ENCODE measurements at places on chromosomes 5 and 9.

DNA sequence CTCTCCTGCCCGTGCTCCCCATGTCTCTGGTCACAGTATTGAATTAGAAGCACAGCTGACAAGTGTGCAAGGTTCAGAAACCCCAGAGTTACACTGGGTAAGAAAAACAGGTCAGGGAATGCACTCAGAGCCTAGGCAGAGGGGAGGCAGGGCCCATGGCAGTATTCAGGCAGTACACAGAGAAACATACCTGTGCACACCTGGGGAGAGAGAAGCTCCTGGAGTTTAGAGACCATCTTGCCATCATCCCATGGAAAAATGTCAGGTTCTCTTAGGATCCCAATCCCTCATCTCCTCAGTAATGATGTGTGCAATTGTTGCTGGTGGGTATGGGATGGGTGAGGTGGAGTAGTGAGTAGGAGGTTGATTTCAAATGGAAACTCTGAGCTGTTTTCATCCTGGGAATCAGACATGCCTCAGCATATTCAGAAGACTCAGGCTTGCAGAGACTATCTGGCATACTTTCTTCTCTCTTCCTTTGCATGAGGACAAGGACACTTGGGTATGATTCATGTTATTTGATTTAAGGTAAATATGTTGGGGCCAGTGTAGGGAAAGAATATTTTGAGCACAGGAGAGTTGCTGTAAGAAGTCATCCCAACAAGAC is 228.5 kb downstream of the ESM1 start:
- no peak for DNase-seq

DNA sequence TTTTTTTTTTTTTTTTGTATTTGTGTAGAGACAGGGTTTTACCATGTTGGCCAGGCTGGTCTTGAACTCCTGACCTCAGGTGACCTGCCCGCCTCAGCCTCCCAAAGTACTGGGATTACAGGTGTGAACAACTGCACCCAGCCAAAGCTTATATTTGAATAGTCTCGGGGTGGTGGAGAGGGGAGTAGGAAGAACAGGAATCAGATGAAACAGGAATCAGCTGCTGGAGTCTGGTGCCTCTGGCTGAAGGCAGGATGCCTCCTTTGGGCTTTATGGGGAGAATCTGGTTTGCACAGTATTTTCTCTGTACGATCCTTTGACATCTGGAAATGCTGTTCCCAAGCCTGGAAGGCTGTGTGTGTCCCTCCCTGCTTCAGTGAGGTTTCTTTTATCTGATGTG is 10.9 kb downstream of the C5orf52 start:
- no peak for DNase-seq

- no peak for DNase-seq
Measured at GRCh38 chr5:2783223-2783622, 31.7 kb upstream of the IRX2 start.

GRCh38 chr5:15003511-15003920 is 131.9 kb upstream of the ANKH start:
- peak; percentile 38 for DNase-seq

DNA sequence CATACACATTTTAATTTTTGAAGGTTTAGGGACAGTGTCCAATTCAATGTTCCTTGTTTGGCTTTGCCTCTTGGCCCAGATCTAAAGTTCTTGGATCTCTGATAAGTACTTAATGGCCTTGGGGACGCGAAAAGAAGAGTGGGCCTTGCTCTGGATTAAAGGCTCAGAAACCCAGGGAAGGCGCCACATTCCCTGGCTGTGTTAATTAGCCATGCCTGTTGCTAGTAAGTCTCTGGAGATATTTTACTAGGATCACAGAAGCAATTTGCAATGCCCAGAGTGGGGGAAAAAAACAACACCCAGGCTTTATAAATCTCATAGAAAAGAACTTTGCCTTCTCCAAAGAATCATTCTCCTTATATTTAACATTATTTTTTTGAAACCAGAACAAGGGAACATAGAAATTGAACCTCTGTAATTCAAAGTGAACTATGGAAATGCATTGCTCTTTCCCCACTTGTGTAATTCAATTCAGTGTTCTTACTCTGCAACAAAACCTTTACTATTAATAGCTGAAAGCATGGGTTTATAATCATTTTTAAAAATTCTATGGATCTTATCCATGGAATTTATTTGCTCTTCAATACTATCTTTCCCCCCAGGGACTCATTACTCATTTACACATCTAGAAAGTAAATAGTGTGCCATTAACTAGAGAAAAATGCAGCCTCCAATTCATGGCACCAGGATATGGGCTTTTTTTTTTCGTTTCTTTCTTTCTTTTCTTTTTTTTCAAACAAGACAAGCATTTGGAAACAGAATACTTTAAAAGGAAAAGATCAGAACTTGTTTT is 172.2 kb upstream of the ANKRD55 start:
- DNase-seq: no peak

- DNase-seq: no peak
Measured at GRCh38 chr5:60977956-60978737, 33.1 kb downstream of the NDUFAF2 start.

DNA sequence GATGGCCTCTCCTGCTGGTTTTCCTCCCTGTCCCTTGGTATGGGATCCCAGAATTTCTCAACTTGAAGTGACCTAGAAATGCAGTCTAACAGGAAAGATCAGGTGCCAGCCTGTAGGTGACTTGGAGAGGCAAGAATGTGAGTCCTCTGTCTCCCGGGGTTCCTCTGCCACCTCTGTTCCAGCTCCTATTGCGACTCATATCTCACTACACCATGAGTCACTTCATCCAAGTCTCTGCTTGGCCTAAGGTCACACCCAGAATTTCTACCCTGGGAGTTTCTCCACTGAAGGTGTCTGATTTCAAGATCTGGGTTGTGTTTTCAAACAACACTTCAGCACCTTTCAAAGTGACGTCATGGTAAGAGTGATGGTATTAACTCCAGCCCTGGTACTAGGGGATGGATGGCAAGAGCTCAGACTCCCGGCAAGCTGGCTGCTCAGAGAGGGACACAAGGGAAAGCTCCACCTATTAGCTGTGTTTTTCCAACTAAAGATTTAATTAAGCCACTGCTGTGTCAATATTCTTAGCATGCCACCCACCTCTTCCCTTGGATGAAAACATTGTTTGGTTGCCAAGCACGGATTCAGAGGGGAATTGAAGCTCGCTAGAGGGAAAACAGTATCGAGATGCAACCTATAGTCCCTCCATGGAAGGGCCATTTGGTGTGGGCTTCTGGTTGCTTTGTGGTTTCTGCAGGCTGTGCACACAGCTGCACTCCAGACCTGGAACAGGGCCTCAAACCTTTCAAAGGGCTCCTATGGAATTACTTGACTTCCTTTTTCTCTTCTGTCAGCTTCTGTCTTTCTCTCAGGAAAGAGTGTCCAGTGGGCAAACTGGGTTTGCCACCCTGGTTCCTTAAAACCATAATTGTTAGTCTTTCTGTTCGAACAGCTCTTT is 205.7 kb downstream of the GAS1 start:
- no peak for DNase-seq

- no peak for DNase-seq
Measured at GRCh38 chr5:154390096-154390495, 55.7 kb upstream of the SAP30L start.

DNA sequence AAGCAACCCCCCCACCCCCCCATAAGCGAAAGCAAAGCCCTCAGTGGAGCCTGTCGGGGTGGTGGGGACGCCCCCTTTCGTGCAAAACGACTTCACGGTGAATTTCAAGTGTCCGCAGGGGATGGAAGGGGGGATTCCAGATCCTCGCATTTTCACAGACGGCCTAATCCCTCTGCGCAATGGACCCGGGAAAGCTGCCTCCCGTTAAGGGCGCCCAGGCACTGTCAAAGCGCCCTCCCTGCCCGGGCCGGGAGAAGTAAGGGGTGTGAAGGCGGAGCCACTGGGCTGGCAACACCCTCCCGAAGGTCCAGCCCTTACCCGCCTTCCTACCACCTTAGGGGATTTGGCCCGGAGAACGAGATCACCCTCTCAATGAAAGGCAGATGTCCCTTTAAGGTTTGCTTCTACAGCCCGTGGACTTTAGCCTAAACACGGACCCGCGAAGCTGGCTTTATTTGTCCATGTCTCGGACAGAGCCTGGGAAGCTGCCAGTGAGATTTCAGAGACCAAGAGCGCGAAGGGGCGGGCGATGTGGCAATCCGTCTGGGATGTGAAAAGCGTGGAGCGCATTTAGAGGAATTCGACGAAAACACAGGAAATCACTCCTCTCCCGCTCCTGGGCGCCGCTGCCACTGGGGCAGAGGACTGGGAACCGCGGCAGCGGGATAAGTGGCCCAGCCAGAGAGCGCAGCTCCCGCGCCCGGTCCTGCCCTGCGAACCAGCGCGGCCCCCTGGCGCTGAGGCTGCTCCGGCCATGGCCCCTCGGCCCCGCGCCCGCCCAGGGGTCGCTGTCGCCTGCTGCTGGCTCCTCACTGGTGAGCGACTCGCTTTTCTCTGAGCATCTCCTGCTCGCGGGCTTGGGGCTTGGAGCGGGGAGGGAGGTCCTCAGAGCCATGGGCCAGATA is at the start of the genes ITGA1 and PELO:
Gene ITGA1 (plus strand): TSS at position 317 of the 905 bp plus-strand sequence. CDS start 438 bp downstream, at position 755.
Gene PELO (plus strand): TSS at position 317 of the 905 bp plus-strand sequence. CDS start 12,479 bp downstream, outside the sequence.
- peak; percentile 8 for DNase-seq

GRCh38 chr9:9820436-9820835 is 792.4 kb downstream of the PTPRD start:
- no peak for DNase-seq

DNA sequence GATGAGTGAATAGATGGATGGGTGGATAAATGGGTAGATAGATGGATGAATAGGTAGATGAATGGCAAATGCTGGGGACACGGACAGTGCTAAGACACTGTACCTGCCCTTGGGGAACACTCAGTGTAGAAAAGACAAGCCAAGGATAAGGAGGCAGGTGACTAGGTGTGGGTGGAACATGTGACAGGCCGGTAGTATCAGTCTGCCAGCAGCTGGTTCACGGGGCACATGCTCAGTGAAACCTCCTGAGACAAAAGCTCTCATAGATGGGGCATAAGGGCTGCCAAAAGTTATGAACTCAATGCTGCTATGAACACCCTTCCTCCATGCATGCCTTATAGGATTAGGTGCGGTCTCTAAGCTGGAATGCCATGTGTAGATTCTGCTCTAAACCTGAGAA is 71.0 kb downstream of the C5orf15 start:
- DNase-seq: no peak

DNA sequence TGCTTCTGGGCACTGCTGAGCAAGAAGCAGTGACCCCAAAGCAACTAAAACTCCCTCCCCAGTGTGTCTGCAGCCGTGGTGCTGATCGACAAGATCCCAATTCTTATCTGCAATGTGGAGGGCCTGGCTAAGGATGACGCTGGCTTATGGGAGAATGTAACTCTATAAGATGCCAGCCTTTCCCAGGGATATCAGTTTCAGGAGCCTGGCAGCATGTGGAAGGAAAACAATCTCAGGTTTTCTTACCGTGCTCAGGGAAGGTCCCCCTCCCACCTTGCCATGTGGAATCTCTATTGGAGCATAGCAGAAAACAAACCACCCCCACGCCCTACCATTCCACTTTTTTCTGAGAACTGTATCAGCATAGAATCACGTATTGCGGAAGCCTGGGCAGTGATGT is 87.7 kb upstream of the PTPN3 start:
- no peak for DNase-seq

- DNase-seq: no peak
Measured at GRCh38 chr5:90902651-90903386, 344.2 kb downstream of the ADGRV1 start.

DNA sequence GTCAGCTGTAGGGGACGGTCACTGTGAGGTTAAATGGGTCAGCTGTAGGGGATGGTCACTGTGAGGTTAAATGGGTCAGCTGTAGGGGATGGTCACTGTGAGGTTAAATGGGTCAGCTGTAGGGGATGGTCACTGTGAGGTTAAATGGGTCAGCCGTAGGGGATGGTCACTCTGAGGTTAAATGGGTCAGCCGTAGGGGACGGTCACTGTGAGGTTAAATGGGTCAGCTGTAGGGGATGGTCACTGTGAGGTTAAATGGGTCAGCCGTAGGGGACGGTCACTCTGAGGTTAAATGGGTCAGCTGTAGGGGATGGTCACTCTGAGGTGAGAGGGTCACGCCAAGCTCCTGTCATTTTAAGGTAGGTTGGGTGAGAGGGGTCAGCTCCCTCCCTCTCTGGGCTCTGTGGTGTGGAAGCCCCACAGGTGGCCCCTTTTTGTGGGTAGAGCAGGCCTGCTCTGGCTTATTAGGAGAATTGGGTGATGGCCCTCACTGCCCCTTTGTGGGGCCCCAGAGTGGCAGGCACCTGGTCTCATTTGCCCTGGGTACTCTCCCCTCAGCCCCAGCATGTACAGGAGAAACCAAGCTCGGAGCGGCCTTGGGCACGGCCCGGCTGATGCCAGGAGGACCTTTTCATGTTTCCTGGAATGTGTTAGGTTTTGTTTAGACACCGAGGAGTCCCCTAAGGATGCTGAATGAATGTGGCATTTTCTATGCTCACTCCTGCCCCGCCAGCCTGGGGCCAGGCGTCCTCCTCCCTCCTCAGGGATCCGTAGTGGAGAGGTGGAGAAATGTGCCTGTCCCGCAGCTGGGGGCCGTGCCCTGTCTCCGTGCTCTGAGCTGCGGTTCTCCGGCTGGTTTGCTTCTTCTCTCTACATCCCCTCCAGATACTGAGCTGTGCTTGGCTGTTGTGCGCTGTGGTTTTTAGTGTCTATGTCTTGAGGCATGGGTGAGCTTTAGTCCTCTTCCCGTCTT is 31.4 kb downstream of the AHRR start:
- no peak for DNase-seq

DNA sequence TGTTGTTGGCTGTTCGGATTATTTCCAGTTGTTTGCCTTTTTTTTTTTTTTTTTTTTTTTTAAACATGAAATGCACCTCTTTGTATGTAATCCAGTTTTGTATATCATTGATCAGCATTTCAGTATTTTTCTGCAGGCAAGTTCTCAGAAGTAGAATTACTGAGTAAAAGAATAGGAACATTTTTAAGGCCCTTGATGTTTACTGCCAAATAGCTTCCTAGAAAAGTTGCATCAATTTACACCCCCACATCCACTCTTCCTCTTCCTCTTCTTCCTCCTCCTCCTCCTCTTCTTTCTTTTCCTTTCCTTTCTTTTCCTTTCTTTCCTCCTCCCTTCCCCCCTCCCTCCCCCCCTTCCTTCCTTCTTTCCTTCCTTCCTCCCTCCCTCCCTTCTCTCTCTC is 69.4 kb upstream of the ENTREP1 start:
- DNase-seq: no peak

DNA sequence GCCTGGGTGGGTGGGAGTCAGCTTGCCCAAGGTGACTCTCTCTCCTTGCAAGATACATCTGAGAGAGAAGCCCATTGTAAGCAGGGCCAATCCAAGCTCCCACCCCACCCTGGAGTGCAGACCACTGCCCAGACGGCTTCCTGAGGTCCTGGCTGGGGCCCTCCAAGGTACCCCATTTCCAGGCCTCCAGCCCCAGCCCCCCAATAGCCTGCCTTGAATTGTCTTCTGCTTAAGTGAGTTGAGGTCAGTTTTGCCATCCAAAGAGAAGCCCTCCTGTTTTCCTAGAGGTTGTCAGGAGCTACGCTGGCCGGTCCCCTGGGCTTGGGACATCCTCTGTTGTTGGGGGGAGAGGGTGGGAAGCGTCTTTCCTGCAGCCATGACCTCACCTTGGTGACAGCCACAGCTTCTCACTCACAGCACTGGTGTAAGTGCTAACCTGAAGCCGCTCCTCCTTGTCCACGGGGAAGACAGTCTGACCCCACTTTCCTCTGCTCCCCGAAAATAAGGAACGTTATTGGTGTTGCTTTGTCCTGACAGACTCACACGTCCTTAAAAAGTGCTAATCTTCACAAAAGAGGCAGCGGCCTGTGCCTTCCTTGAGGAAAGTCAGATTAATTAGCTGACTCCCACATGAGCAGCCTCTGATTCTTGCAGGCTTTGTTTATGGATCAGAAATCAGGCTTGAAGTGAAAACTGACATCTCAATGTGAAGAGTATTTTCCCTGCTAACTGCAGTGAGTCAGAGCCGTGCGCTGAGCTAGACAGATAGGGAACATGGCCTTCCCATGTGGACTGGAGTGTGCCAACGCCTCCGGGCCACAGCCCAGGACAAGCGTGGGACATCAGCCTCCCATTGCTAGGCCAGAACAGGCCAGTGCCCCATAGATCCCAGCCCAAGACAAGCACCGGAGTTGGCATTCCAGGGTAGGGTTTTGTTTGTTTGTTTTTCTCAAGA is 52.3 kb downstream of the ADAMTS2 start:
- DNase-seq: no peak
